Activated CD4-positive, alpha-beta memory T cell treated with anti-CD3 and anti-CD28 coated beads, Interleukin-2, amount 10 ng/mL, durations not matched to agents 7 days and 5 days (primary cell): ENCODE measurements at places on chromosomes 2 and 18. TPM values are rescaled to one million over a fixed set of nuclear protein-coding genes. Genes with fewer than 3 reads are reported as not detected.

Gene CD28
- 205 TPM for total RNA-seq

DNA sequence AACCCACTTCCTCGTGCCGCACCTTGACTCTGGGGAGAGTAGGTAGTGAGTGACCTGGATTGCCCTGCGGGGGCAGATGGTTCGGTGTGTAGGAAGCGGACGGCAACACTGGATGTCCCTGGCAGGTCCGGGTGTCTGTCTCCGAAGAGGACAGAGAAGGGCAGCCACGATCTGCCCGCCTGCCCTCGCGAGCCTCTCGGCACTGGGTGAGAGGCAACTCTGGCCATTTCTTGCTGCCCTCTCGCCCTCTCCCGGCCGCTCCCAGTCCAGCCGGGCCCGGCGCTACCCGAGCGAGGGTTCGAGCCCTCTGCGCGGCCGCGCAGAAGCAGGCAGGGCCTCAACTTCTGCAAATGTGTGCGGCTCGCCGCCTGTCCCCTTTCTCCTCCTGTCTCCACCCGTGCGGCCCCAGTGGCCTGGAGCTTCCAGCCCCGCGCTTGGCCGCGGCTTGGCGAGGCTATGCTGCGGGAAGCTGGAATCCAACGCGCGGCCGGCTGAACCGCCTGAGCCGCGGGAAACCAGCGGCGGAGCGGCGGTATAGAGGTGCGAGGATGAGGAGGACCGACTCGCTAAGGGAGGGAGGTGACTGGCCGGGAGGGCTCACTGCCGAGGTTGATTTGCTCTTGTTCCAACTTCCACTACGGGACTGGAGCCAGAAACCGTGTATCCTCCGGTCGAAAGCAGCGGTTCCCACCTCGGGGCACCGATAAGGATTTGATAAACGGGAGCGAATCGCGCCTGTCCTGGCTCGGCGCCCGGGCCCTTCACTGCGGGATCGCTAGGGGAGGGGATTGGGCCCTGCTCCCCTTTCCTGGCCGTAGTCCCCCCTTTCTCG is 1.5 kb downstream of the EPAS1 start:
- peak; percentile 33 for DNase-seq

- DNase-seq = no peak
These were observed 330.8 kb downstream of the CYP26B1 start for GRCh38 chr2:71816815-71817214.

- DNase-seq = no peak
These were observed 421.3 kb upstream of the NXPH2 start for GRCh38 chr2:139201516-139201915.

DNA sequence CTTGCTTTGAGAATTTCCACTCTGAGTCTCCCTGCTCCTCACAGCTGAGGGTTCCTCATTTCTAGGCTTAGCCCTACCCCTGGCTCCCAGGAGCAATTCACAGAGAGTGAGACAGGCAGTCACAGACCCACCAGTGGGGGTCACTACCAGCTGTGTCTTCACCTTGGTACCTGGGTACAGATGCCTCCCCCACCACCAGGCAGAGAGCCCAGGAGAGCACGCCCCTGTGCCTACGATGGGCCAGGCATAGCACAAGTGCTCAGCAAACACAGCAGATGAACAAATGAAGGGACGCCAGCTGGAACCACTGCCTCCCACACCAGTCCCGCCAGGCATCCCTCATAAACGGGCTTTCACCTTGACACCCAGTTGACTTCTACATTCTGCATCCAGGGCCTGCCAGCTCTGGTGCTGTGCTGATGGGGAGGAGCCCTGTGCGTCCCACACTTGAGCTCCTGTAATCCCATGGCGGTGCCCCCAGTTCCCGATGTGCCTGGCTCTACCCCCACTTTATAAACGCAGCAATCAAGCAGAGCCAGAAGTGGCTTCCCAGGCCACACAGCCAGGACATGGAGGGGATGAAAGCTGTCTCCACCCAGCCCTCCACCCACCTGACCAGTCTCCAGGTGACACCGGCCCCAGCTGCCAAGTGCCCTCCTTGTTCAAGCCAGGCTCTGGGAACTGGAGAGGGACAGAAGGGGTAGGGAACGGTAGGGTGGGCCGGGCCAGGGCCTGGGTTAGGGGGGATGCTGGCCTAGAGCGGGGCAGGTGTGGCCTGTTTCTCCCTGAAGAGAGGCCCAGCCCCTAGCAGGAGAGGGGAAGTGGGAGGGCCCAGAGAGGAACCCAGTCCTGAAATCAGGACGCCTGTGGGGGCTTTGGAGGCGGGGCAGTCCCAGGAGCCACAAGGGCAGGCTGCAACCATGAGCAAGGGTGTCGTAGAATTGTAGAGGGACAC is 42.5 kb downstream of the SCTR start:
- no peak for DNase-seq

GRCh38 chr2:109144721-109145120 is 15.7 kb downstream of the SH3RF3 start:
- no peak for DNase-seq

DNA sequence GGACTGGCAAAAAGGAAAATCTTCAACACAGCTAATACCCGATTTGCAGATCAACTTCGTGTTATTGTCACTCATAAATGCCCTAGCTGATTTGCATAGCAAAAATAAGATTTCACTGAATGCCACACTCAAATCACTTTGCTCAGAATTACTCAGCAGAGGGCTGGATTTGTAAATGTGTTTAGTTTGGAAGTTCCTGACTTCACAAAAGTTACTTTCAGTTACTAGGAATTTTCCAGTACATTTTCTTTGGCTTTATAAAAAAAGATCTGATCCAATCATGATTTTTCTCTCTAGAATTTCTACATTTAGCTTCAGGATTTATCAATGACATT is 433.3 kb upstream of the ID2 start:
- DNase-seq = no peak

- no peak for DNase-seq
These were observed 544.3 kb downstream of the METTL4 start for GRCh38 chr18:2027016-2027415.

DNA sequence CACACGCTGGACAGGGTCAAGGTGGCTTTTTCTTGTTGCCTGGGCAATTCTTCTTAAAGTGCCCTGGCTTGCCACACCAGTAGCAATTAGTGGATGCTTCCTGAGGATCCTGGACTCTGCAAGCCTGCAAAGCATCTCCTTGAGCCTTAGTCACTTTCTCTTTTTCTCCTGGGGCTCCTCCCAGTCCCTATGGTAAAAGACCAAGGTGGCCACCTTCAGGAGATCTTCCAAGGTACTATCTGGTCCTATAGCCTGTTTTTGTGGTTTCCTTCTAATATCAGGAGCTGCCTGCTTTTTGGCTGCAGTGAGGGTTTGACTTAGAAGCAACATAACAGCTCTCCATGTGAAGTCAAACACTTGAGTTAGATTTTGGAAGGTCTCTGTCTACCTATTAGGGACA is 33.3 kb upstream of the GMCL1 start:
- no peak for DNase-seq

DNA sequence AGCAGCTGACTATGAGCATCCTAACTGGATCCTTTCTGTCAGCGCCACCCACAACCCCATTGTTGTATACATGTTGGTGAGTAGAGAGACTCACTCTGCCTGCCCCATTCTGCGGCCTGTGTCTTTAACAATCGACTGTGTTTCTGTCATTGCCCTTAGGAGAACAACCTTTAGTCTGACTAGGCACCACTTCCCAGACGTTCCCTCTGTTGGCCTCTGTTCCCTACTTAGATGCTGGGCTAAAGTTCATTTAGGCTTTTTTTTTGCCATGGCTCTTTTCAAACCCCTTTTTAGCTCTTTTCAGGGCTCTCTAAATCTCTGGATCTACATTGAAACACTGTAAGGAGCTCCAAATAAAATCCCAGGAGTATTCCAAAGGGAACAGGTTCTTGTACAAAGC is 20.5 kb upstream of the ACAA2 start:
- DNase-seq = no peak

DNA sequence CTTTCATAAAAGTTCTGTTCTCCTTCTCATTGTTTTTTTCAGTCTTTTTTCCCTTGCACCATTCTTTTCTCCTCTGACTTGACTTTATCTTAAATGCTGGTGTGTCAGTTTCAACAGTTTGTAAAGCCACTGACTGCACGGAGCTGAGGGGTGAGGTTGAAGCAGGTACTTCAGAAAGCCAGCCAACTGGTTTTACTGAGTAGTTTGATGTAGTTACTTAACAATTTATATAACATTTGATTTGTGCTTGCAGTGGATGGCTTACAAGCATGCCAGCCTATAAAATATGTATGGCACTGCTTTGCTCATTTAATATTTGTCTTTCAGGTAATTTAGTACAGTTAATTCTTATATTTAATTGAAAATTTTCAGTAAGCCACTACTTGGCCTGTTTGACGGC is 55.4 kb downstream of the FAM171B start:
- no peak for DNase-seq

- no peak for DNase-seq
These were observed 268.4 kb downstream of the METTL4 start for GRCh38 chr18:2302628-2303516.

DNA sequence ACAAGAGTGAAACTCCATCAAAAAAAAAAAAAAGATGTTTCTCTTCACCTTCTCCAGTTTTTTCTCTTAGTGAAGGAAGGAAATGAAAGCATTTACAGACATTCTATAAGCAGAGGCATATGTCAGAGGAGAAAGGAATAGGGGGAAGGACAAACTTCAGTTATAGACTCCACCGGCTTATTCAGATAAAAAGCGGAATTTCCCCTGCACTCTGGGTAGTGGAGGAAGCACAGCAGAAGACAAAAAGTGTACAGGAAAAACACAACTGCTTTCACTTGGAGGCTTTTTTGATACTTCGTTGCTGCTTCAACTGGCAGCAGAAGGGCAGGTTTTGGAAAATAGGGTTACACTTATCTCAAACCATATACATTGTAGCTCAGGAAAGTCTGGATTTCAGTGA is 3.2 kb upstream of the MGAT4A start:
- DNase-seq = no peak

DNA sequence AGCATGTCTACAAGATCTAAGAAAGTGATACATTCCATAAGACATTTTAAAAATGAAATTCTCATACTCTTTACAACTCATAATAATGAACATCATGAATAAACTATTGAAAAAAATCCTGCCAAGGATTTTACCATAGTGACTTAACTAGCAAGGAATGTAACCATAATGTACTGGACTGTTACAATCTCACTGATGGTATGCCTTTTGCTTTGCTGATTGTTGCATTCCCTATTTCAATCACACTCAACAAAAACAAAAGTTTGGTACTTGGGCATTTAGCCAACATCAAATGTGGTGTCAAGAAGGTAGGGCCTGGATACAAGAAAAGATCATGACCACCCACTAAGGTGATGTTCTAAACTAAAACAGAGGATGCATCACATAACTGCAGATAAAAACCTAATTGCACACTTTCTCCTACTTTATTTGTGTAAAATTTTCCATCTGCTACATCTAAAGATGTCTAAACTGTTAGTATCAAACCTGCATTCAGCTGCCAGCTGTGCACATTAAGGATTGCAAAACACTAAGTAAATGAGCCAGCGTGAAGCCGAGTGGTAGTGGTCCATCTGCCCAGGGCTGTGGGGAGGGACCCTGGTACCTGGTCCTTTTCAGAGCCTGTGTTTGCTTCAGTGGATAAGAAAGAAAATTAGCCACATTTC is 564.4 kb downstream of the ZEB2 start:
- DNase-seq = no peak

- peak; percentile 63 for DNase-seq
These were observed 99.1 kb downstream of the ALPK2 start for GRCh38 chr18:58529714-58530354.

GRCh38 chr2:10383960-10384734 is 64.0 kb downstream of the ODC1 start:
- no peak for DNase-seq

GRCh38 chr2:188577231-188577630 is 285.6 kb downstream of the GULP1 start:
- no peak for DNase-seq

- no peak for DNase-seq
These were observed 78.2 kb downstream of the FBXO15 start for GRCh38 chr18:74069178-74070050.

GRCh38 chr18:13267431-13267873 is 48.9 kb downstream of the LDLRAD4 start:
- peak; percentile 20 for DNase-seq

- no peak for DNase-seq
These were observed 440.1 kb upstream of the LINC00305 start for GRCh38 chr18:64589000-64589399.

DNA sequence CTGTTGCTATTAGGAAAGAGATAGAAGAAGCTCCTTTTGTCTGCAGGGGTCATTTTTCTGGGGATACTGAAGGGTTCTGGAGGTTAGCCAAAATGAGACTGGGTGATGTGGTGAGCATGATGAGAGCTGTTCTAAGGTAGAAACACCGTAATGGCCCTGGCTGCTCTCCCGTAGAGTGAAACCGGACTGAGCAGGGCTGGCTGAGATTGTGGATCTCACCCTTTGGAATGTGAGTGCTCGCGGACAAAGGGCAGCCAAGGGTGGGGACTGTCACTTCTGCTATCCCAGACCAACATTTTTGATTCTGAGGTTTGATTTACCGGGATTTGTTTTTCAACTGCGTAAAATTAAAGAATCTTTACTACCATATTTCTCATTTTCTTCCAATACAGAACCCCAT is 36.2 kb downstream of the TNFRSF11A start:
- no peak for DNase-seq

DNA sequence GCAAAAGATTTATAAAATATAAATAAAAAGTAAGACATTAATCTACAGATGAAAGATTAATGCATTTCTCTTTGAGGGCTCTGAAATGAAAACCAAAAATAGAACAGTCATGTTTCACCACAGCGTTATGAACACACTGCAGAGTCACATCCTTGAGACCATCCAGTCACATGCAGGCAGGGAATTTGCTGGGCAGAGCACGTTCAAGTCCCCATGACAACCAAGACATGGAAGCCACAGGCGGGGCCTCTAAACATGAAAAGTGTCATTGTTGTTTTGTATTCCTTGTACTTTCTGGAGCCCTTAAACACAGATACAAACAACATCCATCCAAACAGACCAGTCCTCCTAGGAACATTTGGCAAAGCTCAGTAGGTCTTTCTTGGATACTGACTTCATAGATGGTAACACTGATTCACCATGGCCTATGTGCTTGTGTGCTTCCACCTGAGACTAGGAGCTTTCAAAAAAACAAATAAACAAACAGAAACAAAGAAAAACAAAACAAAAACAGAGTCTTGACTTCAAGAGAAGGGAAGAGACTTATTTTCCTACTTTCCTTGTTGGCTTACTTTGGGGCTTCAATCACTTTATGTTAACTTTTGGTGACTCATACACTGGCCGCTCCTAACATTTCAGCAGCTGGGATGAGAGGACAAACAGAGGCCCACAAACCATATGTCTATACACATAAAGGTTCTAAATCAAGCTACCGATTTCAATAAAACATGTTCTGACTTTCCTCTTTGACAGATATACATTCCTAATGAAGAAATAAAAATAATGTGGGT is 99.5 kb upstream of the CCDC85A start:
- DNase-seq = no peak
